ENCODE measurements at places on chromosomes 2 and 18.

DNA sequence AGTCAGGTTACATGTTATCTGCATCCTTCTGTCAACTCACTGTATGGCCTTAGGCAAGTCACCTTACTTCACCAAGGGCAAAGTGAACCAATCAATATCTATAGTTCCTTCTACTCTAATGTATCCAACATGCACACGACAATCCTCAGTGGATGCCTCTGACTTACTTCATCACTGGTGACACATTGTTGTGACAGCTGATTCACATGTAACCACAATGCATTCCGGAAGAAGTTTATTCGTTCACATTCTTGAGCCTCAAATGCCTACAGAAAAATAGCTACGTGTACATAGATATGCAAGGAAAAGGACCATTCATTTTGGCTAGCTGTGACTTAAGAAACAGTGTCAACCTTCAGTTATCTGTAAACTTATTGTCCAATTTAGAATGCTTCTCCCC, 26.3 kb upstream of the EPG5 start:
- no peak for DNase-seq

DNA sequence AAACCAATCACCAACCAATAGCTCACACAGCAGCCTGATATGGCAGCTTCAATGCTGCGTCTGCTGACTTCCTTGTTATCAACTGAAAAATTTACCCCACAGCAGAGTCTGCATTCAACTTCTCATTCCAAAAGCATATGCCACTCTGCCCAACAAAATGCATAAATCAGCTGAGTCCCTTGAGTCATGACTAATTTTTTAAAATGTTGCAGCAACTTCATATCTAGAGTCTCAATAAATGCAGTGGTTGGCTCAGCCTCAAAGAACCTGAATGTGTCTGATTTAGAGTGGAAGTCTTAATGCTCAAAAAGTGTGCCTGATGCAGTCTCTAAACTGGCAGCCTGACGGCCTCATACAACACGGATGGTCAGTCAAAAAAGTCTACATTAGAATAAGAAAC, 46.5 kb downstream of the FARSB start:
- DNase-seq = no peak

DNA sequence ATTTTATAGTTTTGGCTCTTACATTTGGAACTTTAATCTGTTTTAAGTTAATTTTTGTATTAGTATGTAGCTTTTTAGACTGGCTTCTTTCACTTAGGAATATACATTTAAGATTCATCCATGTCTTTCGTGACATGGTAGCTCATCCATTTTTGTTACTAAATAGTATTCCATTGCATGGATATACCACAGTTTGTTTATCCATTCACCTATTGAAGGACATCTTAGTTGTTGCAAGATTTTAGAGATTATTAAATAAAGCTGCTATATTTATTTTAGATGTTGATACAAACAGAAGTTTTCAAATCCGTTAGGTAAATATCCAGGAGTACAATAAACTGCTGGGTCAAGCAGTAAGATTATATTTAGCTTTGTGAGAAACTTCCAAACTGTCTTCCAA, 58.0 kb upstream of the ZNF521 start:
- no peak for DNase-seq

DNA sequence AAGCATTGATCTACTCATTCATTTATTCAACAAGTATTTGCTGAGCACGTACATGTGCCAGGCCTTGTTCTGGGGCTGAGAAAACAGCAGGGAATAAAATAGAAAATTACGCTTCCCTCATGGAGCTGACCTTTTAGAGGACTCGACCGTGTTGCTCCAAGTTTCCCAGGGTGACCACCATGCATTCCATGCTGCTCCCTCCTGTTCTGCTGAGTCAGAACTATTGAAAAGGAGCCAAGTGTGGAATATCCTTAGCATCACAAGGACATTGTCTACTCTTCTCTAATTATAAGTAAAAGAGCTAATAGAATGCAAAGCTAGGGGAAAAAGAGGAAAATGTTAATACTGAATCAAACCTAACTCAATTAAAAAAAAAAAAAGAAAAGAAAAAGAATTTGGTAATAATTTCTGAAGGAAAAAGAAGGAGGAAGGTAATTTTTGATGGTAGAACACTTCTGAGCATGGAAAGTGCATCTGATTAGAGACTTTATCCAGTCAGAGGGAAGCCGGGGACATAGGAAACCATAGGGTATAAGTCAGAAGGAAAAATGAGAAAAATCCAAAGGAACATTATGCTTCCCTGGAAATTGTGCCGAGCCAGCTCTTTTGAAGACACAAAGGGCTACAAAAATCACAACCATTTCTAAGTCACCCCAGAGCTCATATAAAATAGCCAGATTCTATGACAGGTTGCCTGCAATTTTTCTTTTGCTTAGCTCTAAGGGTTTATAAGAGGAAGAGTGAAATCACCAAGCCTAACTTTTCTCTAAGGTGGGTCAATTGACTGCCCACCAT, 339.4 kb downstream of the RND3 start:
- no peak for DNase-seq

GRCh38 chr2:22843919-22844537, 541.0 kb upstream of the KLHL29 start:
- DNase-seq = no peak

DNA sequence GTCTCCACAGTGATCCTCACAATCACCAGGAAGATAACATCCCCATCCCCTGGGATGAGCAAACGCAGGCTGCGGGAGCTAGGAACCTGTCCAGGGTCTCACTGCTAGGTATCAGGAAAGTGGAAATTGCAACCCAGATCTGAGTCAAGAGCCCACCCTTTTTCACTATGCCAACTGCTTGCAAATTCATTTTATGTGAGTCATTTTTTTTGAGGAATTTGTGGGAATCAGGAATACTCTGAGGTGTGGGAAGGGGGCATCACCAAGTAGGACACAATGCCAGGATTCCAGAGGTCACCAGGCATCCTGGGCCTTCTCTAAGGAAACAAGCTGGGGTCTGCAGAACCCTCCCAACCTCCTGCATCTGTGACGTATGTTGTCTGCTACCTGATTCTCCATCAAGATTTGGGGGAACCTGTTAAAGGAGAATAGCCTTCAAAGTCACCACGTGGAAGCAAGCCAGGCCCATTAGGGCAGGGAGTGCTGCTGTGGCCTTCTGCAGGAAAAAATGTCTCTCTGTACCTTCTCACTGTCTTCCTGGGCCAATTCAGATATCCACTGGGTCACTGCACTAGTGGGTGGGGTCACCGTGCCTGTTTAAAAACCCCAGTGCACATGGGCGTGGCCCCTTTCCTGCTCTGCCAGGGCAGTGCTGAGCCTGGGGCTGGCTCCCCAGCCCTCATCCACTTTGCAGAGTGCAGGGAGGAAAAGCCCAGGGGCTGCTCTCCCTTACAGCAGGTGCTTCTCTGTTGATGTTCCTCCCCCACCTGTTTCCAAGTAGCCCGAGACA, 50.2 kb downstream of the MCFD2 start:
- no peak for DNase-seq

- no peak for DNase-seq
Observed at GRCh38 chr2:40209761-40210160, 242.1 kb downstream of the SLC8A1 start.

DNA sequence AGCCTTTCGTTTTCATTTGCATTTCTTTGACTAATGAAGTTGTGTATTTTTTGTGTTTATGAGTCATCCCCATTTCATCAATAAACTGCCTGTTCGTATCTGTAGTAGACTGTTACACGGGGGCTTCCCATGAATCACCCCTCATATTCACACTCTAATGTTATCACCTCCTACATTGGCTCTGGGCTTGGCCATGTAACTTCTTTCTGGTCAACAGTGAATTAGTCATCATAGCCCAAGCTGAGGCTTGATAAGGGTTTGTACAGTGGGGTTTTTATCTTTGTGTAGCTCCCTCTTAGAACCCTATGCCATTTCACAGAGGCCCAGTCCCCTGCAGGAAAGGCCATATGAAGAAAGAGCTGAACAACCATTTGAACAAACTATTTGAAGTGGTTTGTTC, 151.0 kb downstream of the CCBE1 start:
- no peak for DNase-seq

- DNase-seq = no peak
Observed at GRCh38 chr2:238187618-238188548, 15.6 kb downstream of the ILKAP start.

GRCh38 chr18:45384137-45384961, 230.9 kb upstream of the SLC14A2 start:
- no peak for DNase-seq

GRCh38 chr2:3527886-3528785, 8.8 kb upstream of the ADI1 start:
- no peak for DNase-seq

DNA sequence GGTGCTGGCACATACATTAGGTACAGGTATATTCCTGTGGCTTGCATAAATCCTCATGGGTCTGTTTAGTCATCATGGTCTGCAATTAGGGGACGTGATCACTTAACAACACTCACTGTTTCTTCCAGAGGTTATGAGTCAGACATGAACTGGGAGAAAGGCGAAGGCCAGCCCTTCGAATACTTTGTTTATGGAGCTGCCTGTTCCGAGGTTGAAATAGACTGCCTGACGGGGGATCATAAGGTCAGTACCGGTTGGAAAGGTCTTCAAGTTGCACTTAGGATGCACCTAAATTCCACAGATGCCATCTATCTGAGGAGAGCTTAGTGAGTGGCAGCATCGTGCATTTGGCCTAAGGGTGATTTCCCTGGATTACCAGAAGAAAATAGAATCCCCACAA, 76.9 kb downstream of the AOX1 start:
- DNase-seq = no peak

DNA sequence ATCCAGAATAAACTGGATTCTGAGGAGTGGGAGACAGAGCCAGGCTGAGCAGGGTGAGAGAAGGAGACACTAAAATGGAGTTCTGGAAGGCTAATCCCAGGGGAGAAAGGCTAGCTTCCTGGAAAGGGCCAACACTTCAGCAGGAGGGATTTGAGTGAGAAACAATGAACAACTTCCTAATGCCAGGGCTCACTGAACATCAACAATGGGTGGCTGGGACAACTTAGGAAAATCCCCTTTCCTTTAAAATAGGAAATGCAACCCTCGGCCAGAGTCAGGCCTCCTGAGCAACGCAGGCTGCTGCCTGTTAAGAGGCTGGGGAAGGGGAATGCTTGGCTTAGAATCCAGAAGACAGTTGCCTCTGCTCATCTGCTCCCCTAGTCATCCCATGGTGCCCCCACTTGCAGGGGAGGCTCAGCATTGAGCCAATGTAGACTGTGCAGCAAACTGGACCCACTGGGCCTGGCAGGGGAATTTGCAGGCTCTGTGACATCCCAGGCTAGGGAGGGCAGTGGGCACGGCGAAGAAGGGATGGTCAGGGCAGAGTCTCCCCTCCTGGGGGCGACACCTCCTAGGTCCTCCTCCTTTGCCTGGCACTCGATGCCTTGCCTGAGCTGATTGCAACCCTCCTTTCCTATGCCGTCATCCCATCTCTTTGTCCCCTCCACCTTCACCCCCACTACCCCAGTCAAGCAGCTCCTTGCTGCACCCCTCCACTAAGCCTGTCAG, 182.5 kb downstream of the TNS1 start:
- DNase-seq = no peak

DNA sequence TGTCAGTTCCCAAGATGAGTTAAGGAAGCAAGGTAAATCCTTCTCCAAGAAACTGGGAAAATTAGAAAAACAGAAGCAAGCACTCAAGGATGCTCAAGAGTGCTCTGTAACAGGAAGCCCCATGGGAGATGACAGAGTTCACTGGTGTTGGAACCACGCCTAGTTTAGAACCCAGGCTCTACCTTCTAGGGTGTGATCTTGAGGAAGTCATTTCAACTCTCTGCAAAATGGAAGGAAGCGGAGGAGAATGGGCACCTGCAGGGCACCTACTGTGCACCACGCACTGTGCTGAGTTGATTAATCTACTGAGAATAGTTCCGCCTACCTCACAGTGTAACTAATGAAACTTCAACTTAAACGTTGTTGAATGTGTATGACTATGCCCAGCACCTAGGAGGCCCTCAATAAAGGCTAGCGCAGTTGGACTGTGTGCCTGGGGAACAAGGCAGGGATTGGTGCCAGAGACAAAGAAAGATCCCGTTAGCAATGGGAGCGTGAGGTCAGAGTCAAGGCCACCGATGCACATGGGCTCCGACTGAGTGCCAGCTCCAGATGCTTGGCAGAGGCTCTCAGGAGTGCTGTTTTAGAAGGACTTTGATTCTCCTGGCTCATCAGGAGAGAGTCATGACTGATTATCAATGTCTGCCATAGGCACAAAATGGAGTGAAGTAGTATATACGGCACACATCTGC, 93.7 kb downstream of the MAPK4 start:
- no peak for DNase-seq

GRCh38 chr2:231012463-231012862, 16.5 kb downstream of the SPATA3 start:
- DNase-seq = no peak

DNA sequence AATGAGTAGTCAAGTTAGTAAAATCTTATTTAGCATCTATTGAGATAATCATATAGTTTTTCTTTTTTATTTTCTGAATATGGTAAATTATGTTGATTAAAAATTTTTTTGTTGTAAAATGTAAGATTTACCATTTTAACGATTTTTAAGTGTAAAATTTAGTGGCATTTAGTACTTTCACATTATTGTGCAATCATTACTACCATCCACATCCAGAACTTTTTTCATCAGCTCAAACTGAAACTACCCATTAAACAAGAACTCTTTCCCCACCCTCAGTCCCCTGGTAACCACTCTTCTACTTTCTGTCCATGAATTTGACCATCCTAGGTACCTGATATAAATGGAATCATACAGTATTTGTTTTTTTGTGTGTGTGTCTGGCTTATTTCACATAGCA, 11.1 kb downstream of the RAB3GAP1 start:
- DNase-seq = no peak

DNA sequence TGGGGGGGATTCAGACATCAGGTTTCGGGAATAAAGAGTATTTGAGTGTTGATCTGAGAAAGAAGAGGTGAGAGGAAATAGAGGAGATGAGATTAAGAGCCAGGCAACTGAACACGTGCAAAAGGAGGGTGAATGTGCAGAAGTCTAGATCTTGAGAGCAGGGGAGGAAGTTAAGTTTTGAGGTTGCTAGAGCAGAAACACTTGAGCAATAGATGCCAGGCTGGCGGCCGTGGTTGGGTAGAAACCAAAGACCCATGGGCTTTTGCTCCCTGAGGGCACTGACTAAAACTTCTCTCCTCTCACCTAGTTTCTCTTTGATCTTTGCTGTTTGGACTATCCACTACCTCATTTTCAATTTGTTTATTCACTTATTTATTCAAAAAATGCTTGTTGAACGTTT, 116.0 kb downstream of the CDC42EP3 start:
- DNase-seq = no peak

GRCh38 chr2:47313728-47314127, 89.2 kb upstream of the MSH2 start:
- no peak for DNase-seq

DNA sequence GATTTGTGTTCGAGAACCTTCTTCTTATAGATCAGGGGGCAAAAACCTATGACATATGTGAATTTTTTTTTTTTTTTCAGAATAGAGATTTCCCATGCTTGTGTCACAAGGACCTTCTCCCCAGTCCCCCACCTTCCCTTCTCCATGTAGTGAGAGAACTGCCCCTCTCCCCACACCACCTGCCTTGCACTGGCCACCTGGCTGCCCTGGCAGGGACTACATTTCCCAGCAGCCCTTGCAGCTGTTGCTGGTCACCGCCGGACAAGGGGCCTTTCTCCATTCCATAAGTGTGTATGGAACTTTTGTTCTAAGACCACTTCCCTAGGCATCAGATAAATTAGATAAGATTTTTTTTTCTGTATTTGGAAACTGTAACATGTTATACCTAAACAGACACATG, 22.2 kb downstream of the MBP start:
- DNase-seq = no peak

Measured in central memory CD4-positive, alpha-beta T cell (primary cell).